ENCODE measurements at places on chromosomes 4 and X. TPM values are rescaled to one million over a fixed set of nuclear protein-coding genes. Genes with fewer than 3 reads are reported as not detected.

DNA sequence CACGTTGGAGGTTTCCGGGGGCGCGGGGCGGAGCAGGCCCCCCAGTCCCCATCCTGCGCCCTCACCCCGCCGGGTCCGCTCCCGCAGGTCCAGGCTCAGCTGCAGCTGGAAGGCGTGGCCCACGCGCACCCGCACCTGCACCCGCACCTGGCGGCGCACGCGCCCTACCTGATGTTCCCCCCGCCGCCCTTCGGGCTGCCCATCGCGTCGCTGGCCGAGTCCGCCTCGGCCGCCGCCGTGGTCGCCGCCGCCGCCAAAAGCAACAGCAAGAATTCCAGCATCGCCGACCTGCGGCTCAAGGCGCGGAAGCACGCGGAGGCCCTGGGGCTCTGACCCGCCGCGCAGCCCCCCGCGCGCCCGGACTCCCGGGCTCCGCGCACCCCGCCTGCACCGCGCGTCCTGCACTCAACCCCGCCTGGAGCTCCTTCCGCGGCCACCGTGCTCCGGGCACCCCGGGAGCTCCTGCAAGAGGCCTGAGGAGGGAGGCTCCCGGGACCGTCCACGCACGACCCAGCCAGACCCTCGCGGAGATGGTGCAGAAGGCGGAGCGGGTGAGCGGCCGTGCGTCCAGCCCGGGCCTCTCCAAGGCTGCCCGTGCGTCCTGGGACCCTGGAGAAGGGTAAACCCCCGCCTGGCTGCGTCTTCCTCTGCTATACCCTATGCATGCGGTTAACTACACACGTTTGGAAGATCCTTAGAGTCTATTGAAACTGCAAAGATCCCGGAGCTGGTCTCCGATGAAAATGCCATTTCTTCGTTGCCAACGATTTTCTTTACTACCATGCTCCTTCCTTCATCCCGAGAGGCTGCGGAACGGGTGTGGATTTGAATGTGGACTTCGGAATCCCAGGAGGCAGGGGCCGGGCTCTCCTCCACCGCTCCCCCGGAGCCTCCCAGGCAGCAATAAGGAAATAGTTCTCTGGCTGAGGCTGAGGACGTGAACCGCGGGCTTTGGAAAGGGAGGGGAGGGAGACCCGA lies 14.0 kb downstream of the SHOX start:
- DNase-seq = no peak

GRCh38 chr4:39730072-39730471 lies 32.1 kb downstream of the UBE2K start:
- no peak for DNase-seq

DNA sequence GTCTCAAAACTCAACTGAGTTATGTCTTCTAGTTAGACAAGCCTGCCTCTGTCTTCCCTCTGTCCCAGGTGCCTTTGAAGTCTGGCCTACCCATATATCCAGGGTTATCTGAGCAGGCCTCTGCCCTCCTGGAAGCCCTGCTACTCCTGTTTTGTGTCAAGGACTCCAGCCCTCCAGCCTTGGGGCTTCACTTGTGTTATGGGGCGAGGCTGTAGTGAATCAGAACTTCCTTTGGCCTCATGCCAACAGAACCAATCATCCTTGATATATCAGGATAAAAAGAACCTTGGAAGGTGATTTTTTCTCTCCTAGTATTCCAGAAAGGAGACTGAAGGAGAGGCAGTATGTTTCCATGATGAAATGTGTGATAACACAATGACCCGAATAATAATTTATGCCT lies 8.9 kb upstream of the ADGRG4 start:
- no peak for DNase-seq

- no peak for DNase-seq
Observed at GRCh38 chr4:71211748-71212147, 127.1 kb upstream of the SLC4A4 start.

Gene SPANXB1
- not detected for polyA plus RNA-seq

DNA sequence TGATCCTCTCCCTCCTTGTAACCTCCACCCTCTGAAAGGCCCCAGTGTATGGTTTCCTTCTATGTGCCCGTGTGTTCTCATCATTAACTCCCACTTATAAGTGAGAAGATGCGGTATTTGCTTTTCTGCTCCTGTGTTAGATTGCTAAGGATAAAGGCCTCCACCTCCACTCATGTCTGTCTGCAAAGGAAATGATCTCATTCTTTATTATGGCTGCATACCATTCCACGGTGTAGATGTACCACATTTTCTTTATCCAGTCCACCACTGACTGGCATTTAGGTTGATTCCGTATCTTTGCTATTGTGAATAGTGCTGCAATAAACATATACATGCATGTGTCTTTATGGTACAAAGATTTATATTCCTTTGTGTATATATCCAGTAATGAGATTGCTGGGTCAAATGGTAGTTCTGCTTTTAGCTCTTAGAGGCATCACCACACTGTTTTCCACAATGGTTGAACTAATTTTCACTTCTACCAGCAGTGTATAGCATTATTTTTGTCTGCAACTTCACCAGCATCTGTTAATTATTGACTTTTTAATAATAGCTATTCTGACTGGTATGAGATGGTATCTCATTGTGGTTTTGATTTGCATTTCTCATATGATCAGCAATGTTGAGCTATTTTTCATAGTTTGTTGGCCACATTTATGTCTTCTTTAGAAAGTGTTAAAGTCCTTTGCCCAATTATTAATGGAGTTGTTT lies 1030.9 kb downstream of the FSTL5 start:
- DNase-seq = no peak

- DNase-seq = no peak
Observed at GRCh38 chr4:46392421-46392820, 2.5 kb upstream of the GABRA2 start.

DNA sequence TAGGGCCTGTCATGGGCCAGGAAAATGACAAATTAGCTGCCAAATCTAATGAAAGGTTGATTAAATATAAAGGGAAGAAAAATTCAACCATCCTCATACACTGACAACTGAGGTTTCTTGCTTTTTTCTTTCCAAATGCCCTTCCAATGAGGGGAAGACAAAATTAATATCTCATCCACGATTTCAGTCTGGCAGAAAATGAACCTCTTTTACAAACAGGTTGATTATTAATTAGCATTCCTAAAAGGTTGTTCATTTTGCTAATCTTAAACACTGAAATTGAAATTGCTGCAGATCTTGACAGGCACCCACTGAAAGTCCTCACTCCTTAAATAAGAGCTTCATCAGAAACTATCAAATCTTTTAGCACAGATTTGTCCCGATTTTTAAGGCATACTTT lies 45.5 kb downstream of the NPFFR2 start:
- no peak for DNase-seq

Gene PDLIM3
- 358 TPM for polyA plus RNA-seq

Gene EDA
- 3.8 TPM for polyA plus RNA-seq

Gene DCAF12L1
- 1.7 TPM for polyA plus RNA-seq

Gene KIAA1210
- polyA plus RNA-seq = 0.06 TPM

DNA sequence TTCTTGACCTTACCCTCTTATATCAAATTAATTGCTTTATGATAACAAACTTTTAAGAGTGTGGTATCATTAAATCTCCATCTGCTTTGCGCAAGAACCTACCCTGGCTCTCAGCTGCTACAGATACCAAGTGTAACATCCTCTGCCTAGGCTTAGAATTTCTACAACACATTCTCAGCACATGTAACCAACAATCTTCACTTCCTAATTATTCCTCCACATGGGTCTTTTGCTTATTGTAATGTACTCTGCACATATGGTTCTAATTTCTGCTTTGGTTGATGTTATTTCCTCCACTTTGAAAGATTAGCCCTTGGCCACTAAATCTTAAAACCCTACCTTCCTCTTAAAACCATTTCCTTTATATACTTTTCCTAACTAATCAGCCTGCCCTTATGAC lies 242.4 kb downstream of the ARHGAP24 start:
- no peak for DNase-seq

GRCh38 chrX:14355556-14355955 lies 173.8 kb upstream of the GLRA2 start:
- no peak for DNase-seq

Gene CCDC160
- 0.20 TPM for polyA plus RNA-seq

DNA sequence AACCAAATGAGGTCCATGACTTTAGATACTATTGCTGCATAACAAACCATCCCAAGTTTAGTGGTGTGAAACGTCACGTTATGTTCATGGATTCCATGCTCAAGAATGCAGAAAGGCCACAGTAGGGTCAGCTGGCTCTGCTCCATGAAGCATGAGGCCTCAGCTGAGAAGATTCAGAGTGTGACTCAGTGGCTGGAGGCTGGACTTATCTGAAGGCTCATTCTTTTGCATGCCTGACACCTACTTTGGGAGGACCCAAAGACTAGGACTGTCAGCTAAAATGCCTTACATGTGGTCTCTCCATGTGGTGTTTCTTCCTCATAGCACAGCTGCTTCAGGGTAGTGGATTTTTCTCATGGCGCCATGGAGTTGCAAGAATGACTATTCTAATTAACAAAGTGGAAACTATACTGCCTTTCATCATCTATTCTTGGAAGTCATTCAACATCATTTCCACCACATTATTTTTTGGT lies 11.5 kb upstream of the CCDC149 start:
- no peak for DNase-seq

- no peak for DNase-seq
Observed at GRCh38 chr4:177108708-177109107, 201.0 kb upstream of the NEIL3 start.

- no peak for DNase-seq
Observed at GRCh38 chrX:133332737-133333136, 82.6 kb downstream of the GPC4 start.

GRCh38 chr4:111798840-111799239 lies 346.4 kb upstream of the FAM241A start:
- no peak for DNase-seq

DNA sequence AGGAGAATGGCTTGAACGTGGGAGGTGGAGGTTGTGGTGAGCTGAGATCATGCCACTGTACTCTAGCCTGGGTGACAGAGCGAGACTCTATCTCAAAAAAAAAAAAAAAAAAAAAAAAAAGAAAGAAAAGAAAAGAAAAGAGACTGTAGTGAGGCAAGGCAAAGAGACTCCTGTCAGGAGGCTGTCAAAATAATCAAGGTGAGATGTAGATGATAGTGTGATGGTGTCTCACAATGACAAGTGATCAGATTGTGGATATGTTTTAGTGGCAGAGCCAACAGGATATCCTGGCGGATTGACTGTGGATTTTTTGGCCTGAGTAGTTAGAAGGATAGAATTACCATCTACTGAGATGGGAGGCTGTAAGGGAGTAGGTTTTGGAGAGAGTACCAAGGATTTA lies 12.6 kb downstream of the TRPC5OS start:
- DNase-seq = no peak

Gene SYP
- 8.3 TPM for polyA plus RNA-seq

Gene RADX
- polyA plus RNA-seq = 1.3 TPM

Gene EGFL6
- 8.7 TPM for polyA plus RNA-seq

- DNase-seq = peak; percentile 18
Observed at GRCh38 chr4:11904846-11905739, 476.4 kb upstream of the HS3ST1 start.

Gene SAGE1
- polyA plus RNA-seq = not detected

- DNase-seq = no peak
Observed at GRCh38 chr4:138501614-138502013, 259.5 kb upstream of the SLC7A11 start.

DNA sequence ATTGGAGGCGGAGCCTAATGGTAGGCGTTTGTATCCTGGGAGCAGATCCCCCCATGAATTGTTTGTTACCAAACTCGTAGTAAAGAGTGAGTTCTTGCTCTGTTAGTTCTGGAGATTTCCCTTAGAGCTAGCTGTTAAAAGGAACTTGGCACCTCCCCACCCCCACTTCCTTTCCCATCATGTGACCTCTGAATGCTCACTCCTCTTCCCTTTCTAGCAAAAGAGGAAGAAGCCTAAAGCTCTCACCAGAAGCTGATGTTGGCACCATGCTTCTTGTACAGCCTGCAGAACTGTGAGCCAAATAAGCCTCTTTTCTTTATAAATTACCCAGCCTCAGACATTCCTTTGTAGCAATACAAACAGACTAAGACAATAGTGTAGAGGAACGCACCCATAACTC lies 13.8 kb upstream of the ATOH1 start:
- no peak for DNase-seq

- no peak for DNase-seq
Observed at GRCh38 chr4:21649391-21650090, 299.0 kb downstream of the KCNIP4 start.

Gene HMGN5
- 14.5 TPM for polyA plus RNA-seq

Gene CTAG1A
- polyA plus RNA-seq = not detected

DNA sequence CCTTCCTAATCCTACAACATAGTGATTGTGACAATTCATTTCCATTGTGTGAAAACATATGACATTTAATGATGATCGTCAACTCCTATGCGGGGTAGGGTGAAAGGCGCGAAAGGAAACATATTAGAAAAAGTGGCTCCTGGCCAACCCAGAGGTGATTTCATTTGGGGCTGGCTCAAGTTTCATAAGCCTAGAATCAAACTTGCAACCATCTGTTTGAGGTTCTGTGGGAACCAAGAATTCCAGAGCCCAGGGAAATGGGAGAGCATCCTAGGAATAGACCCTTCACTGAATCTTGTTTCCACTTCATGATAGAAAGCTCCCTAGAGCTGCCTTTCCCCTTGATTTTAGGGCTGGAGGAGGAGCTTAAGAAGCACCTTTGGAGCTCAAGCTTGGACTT lies 101.3 kb upstream of the EGFL6 start:
- DNase-seq = no peak

- DNase-seq = no peak
Observed at GRCh38 chr4:152075253-152075928, 314.6 kb upstream of the GATB start.

- no peak for DNase-seq
Observed at GRCh38 chr4:1405636-1406393, 427 bp downstream of the NKX1-1 start.

Gene NLGN4X
- polyA plus RNA-seq = 5.1 TPM

DNA sequence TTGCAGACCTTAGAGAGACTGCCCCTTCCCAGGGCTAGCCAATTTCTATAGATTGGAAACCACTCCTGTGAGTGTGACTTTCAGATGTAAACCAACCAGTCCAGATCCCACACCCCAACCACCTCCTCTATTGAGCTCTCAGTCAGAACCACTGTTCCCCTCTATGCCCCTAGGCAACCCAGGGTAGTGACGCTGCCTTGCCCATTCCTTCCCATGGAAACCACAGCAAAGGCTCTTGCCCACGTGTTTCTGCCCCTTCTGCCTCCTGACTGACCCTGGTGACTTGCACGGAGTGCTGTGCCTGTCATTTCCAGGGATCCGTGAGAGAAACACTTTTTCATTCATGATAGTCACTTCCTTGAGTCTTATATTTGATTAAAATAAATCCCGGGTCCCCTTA lies 32.4 kb downstream of the CYTL1 start:
- DNase-seq = no peak

Gene FMR1NB
- polyA plus RNA-seq = not detected
